ENCODE measurements at places on chromosomes 5 and 9. TPM values are rescaled to one million over a fixed set of nuclear protein-coding genes. Genes with fewer than 3 reads are reported as not detected.

TAS2R1 gene
- not detected for polyA plus RNA-seq

- H3K27me3 ChIP-seq, result no peaks in the 10 kb centered on the region
- H3K4me1 ChIP-seq, result no peaks in the 10 kb centered on the region
- no peaks in the 10 kb centered on the region for H3K36me3 ChIP-seq
- H3K4me3 ChIP-seq, result no peak overlapping the region
- no peak for DNase-seq
- H3K27ac ChIP-seq, result no peak overlapping the region
Observed at GRCh38 chr5:122014236-122014935, 52.6 kb downstream of the SRFBP1 start.

DNA sequence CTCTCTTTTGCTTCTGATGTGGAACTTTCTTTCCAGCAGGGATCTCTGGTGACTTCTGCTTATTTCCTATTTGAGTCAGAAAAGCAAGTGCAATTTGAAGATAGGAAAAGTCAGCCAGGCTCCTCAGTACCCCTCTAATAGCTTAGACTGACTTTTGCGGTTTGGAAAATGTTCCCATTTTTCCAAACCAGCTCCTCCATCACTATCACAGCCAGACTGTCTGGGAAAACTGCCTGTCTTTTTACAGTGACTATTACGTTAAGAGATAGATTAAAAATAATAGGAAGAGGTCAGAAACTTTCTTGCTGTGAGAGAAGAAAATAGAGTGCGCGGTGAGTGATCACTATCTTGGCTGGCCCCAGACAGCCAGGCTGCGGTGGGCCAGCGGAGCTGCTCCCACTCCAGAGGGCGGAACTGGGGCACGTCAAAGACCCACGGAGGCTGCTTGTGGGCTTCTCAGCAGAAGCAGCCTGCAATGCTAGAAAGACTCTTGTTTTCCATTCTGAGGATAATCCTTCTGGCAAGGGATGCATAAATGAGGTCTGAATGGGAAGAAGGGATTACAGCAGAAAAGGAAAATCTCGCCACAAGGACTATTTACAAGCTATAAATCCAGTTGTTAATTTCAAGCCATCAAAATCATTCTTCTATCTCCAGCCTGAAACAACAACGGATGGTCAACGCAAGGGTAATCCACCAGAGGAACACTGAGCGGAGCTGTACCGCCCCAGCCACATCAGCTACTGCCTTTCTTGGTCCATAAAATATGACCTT, 151.0 kb upstream of the MSX2 start:
- H3K4me3 ChIP-seq, result no peak overlapping the region
- no peaks in the 10 kb centered on the region for H3K36me3 ChIP-seq
- H3K27me3 ChIP-seq, result no peaks in the 10 kb centered on the region
- H3K27ac ChIP-seq, result no peak overlapping the region

GRCh38 chr5:136027311-136027710, 1.5 kb upstream of the TGFBI start:
- no peaks in the 10 kb centered on the region for H3K4me1 ChIP-seq
- no peak for DNase-seq
- no peak overlapping the region for H3K27ac ChIP-seq
- no peak overlapping the region for H3K4me3 ChIP-seq
- H3K36me3 ChIP-seq, result no peaks in the 10 kb centered on the region

- no peaks in the 10 kb centered on the region for H3K27me3 ChIP-seq
- H3K36me3 ChIP-seq, result no peaks in the 10 kb centered on the region
- no peak overlapping the region for H3K27ac ChIP-seq
Observed at GRCh38 chr9:37104183-37104889, 16.0 kb upstream of the ZCCHC7 start.

- no peak for DNase-seq
- no peak overlapping the region for H3K27ac ChIP-seq
- H3K4me1 ChIP-seq, result peaks cover 5% of the 10 kb centered on the region
Observed at GRCh38 chr5:141869514-141869913, 8.7 kb downstream of the PCDH1 start.

LCN1 gene
- polyA plus RNA-seq, result not detected

SEMA4D gene
- 1.6 TPM for polyA plus RNA-seq

PCDHA9 gene
- not detected for polyA plus RNA-seq

PFN3 gene
- not detected for polyA plus RNA-seq

DNA sequence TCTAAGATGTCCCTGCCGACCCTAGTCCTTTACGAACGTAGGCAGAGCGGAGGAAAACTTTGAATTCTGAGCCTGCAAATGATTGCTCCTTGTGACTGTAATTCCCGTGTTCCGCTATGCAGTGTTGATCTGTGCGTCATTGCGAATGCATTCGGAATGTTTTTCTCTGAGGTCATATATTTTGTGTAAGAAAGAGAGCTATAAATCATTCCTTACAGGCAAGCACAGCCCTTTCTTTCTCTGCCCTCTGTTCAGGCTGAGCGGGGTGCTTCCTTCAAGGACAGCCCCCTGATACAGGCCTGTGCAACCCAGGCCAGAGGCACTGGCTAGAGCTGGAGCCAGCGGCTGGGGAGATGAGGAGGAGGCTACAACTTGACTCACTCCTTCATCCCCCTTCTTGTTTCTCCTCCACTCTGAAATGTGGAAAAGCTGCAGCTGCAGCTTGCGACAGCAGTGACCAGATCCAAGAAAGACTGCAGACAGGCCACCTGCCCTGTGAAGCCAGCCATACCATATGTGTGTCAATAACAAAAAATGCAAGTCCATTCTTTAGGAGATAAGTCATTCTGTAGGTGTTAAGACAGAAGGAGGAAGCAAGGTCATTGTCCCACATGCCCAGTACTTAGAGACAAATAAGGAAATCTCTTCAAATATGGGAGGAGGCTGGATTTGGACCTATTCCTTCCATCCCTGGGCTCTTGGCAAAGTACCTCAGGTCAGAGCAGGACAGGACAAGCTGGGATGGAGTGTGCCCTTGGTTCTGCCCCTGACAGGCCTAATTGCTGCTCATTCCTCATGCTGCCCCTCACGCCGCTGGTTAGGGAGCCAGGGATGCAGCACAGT, 345.7 kb upstream of the WWC1 start:
- no peak for DNase-seq
- no peaks in the 10 kb centered on the region for H3K4me1 ChIP-seq
- H3K4me3 ChIP-seq, result no peak overlapping the region

Measured in liver (tissue), 10 donors.